ENCODE measurements at places on chromosomes 16 and 17. TPM values are rescaled to one million over a fixed set of nuclear protein-coding genes. Genes with fewer than 3 reads are reported as not detected.

Gene GALR2
- not detected for total RNA-seq

Gene VTN
- total RNA-seq, result 2.7 TPM

Gene MLKL
- total RNA-seq, result 5.6 TPM

Gene KATNB1
- 28.6 TPM for total RNA-seq

Gene NPIPB8
- not detected for total RNA-seq

Gene SLC5A11
- total RNA-seq, result not detected

Gene PPP1R1B
- 0.39 TPM for total RNA-seq

Gene SLC2A4
- 0.30 TPM for total RNA-seq

Gene HSPB9
- not detected for total RNA-seq

Gene UNC45B
- total RNA-seq, result not detected

Gene RASD1
- total RNA-seq, result 0.48 TPM

Gene MEIOB
- 0.16 TPM for total RNA-seq

Gene C17orf78
- total RNA-seq, result not detected

Gene LRRC75A
- 0.36 TPM for total RNA-seq

Gene PIMREG
- total RNA-seq, result 1.1 TPM

Gene USP43
- total RNA-seq, result 5.3 TPM

Gene DNASE1
- total RNA-seq, result 16.2 TPM

Gene TOX3
- 1.9 TPM for total RNA-seq

Gene CTRB2
- 0.43 TPM for total RNA-seq

Gene FAM117A
- total RNA-seq, result 5.4 TPM

Gene RND2
- 1.3 TPM for total RNA-seq

Gene ZNF500
- total RNA-seq, result 14.6 TPM

Gene ABCA9
- total RNA-seq, result 0.16 TPM

Gene SALL1
- total RNA-seq, result 15.0 TPM

Gene PROCA1
- 2.7 TPM for total RNA-seq

Gene CORO7
- total RNA-seq, result 25.0 TPM

Gene QRICH2
- total RNA-seq, result 3.8 TPM

Gene PARN
- total RNA-seq, result 26.1 TPM

Gene CACNG3
- not detected for total RNA-seq

Gene GPT2
- total RNA-seq, result 75.7 TPM

Gene HASPIN
- 2.4 TPM for total RNA-seq

Gene TEDC2
- 6.0 TPM for total RNA-seq

Gene PSMD7
- total RNA-seq, result 96.1 TPM

Gene CCDC92B
- 0.29 TPM for total RNA-seq

Gene MAF
- 19.3 TPM for total RNA-seq

Gene C1QTNF8
- total RNA-seq, result not detected

Gene SDR42E1
- not detected for total RNA-seq

Gene C16orf95
- 3.3 TPM for total RNA-seq

Gene ZKSCAN2
- total RNA-seq, result 8.5 TPM

Gene ZG16B
- total RNA-seq, result not detected

Gene DNAAF1
- 0.38 TPM for total RNA-seq

Gene OR4D1
- total RNA-seq, result not detected

Gene SCN4A
- total RNA-seq, result 0.22 TPM
